Anterior cingulate cortex (tissue), 58 donors: ENCODE measurements at places on chromosomes 11 and 22.
A peak's percentile ranks its signal among the peaks of the same experiment; 100 is the strongest.

DNA sequence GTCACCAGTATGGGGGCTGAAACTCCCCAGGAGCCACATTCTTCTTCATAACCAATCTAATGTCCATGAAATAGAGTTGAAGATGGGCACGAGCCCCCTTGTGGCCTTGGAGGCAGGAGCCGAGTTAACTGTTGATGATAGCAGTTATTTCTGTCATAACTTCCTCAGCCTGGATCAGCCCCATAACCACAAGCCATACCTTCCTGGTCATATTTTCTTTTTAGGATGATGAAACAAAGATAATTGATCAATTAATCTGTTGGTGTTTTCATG lies 65.0 kb upstream of the TTC12 start:
- no peak for DNase-seq

DNA sequence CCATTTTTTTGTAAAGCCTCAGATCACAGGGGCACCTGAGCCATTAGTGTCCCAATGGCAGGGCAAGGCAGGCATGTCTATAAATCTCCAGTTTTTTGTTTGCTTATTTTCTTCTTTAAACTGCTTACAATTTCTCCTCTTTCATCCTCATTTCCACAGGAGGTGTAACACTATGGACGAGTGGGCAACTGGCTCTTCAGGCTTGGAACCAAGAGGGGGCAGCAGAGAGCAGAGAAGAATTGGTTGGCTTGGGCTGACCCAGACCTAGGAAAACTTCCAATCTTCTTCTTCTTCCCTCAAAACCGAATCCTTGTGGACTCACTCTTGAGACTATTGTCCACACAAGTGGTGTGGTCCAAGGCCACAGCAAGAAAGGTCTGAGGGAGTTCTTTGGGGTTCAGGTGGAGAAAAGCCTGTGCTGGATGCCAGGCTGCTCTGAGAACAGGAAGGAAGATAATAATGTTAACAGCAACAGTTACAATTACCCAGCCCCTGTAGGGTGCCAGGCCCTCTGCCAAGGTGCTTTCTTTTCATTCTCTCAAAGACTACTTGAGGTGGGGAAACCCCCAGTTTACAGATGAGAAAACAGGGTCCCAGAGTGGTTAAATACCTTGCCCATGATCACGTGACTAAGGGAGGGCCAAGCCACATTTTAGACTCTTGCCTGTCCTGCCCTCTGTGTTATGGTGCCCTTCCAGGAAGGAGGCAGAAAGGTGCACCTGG lies 70.7 kb upstream of the E2F8 start:
- DNase-seq: peak; percentile 66

- DNase-seq: no peak
Measured at GRCh38 chr22:32562401-32562800, 87.8 kb downstream of the FBXO7 start.

GRCh38 chr11:60098508-60098907 lies 10.0 kb downstream of the MS4A2 start:
- DNase-seq: no peak

DNA sequence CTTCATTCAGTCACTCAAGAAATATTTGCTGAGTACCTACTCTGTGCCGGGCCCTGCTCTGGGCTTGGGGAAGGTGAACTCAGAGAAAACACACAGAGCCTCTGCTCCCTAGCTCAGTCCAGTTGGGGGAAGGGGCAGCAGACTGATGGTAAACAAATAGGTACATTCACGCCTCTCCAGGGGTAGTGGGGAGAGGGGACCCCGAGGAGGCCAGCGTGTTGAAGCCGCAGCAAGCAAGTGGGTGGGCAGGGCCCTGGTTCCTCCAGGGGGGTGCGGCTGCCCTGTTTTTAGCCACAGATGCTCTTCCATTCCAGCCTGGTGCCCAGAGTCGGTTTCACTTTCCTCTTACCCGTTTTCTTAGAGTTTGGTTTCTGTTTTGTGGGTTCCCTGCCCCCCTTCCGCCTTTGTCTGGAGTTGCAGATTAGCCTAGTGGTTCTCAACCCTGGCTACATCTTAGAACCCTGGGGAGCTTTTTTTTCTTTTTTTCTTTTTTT lies 8.7 kb downstream of the DRAP1 start:
- no peak for DNase-seq
